ENCODE measurements at places on chromosomes 12 and 14. TPM values are rescaled to one million over a fixed set of nuclear protein-coding genes. Genes with fewer than 3 reads are reported as not detected.

Gene TUBA1B
- 1,492 TPM for total RNA-seq

GRCh38 chr12:39297891-39298290, 145.0 kb downstream of the KIF21A start:
- no peak for DNase-seq

GRCh38 chr14:103090481-103091020, 4.0 kb upstream of the EXOC3L4 start:
- DNase-seq, result no peak

DNA sequence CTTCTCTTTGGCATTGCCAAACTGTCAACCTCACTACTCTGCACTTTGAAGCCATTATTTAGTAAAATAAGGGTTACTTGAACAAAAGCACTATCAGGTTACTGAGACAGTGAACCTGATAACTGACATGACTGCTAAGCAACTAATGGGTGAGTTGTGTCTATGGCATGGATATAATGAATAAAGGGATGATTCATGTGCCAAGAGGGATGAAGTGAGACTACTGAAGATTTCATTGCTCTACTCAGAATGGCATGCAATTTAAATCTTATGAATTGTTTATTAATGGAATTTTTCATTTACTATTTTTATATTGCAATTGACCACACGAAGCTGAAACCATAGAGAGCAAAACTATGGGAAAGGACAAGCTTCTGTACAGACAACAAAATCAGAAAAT, 74.4 kb downstream of the CEP128 start:
- no peak for DNase-seq

DNA sequence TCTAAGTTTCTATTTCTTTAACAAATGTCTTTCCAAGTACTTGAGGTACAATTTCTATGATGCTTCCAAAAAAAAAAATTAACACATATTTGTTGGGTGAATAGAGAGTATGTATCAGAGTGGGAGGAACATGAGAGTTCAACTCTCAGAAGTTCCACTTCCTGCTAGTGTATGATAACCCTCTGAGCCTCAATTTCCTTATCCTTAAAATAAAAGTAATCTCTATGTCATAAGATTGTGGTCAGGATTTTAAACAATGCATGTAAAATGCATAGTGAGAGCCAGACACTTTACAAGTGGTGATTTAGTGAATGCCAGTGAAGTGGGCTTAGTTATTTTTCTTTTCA, 270.3 kb upstream of the AMIGO2 start:
- DNase-seq, result no peak

DNA sequence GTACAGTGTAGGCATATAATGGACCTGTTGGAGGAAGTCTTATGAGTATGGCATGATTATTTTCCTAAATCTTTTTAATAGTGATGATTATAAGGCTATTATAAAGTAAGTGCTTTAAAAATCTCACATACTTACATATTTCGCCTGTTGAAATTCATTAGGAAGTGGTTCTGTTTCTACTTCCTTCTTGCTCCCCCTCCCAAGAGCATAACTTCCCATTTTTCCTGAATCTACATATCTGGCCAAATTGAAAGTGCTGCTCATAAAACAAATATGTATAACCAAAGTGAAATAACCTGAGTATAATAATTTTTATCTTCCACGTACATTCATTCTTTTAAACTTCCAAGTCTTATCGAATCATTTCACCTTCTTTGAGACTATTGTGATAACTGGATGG, 455.6 kb upstream of the SEL1L start:
- no peak for DNase-seq
